Transverse colon (tissue), 4 donors: ENCODE measurements at places on chromosomes 5 and 9. TPM values are rescaled to one million over a fixed set of nuclear protein-coding genes. Genes with fewer than 3 reads are reported as not detected.

- H3K4me1 ChIP-seq: no peaks in the 10 kb centered on the region
- no peaks in the 10 kb centered on the region for H3K27me3 ChIP-seq
- H3K4me3 ChIP-seq: no peak overlapping the region
- H3K36me3 ChIP-seq: no peaks in the 10 kb centered on the region
These were observed 800.8 kb upstream of the TYRP1 start for GRCh38 chr9:11892401-11892800.

Gene PDE8B
- 0.68 TPM for total RNA-seq

DNA sequence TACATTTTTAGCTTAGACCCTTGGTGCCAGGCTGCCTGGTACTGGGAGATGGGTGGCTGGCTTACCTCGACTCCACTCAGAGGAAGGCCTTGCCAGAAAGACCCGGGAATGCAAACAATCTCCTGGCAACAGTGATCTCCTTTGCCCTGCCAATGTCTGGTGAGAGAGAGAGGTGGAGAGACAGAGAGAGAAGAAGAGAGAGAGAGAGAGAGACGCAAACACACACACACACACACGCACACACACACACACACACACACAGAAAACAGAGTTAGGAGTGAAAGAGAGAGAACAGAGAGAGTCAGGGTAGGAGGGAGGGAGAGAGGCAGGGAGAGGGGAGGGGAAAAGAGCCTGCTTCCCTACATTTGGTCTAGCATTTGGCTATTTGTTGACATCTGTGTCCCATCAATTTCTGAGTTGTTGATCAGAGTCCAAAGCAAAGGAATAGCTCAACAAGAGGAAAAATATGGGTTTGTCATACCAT lies 181.6 kb upstream of the MAP1B start:
- peaks cover 11% of the 10 kb centered on the region for H3K4me1 ChIP-seq
- H3K27ac ChIP-seq: peak overlapping the region; percentile 19
- H3K27me3 ChIP-seq: no peaks in the 10 kb centered on the region
- no peak for DNase-seq
- no peak overlapping the region for H3K4me3 ChIP-seq

Gene COL23A1
- total RNA-seq: 2.2 TPM

DNA sequence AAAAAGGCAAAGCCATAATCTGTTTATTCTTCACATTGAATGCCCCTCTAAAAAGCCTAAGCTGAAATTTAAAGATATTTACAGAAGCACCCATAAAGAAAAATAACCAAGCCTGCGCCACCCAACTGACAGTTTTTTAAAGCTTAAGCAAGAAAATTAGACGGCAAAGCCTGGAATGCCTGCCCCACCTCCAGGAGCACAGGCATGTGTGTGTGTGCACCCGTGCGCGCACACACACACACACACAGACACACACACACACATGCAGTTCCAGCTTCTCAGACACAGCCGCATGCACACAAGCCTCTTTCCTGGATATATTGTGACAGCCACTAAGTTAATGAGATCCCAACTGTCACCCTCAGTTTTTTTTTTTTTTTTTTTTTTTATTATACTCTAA lies 88.2 kb downstream of the FRMD3 start:
- no peak for DNase-seq
- H3K4me1 ChIP-seq: peaks cover 15% of the 10 kb centered on the region
- H3K27ac ChIP-seq: peak overlapping the region; percentile 41
- no peak overlapping the region for H3K4me3 ChIP-seq
- no peaks in the 10 kb centered on the region for H3K27me3 ChIP-seq
- no peaks in the 10 kb centered on the region for H3K36me3 ChIP-seq

Gene NR2F1
- total RNA-seq: 2.8 TPM

Gene ZDHHC21
- 20.6 TPM for total RNA-seq

DNA sequence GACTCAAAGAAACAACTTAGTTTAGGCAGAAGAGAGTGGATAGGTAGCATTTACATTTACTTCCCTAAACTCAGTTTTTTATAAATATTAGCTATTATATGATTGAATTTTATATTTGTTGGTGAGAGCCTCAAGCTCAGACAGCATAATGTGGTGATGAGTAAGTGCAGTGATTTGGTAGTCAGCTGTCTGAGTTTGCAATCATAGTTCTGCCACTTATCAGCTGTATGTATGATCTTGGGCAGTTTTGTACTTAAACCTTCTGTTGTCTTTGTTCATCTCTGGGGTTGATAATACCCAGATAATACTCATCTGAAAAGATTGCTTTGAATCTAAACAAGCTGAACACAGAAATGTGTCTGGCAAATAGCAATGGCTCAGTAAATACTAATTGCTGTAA lies 108.8 kb downstream of the ANXA1 start:
- no peaks in the 10 kb centered on the region for H3K27me3 ChIP-seq
- no peak for DNase-seq
- H3K36me3 ChIP-seq: no peaks in the 10 kb centered on the region
- H3K27ac ChIP-seq: no peak overlapping the region

GRCh38 chr5:142215915-142216681 lies 107.5 kb downstream of the NDFIP1 start:
- no peaks in the 10 kb centered on the region for H3K27me3 ChIP-seq
- H3K4me3 ChIP-seq: no peak overlapping the region
- no peaks in the 10 kb centered on the region for H3K36me3 ChIP-seq
- H3K4me1 ChIP-seq: peaks cover 10% of the 10 kb centered on the region
- DNase-seq: peak; percentile 47

DNA sequence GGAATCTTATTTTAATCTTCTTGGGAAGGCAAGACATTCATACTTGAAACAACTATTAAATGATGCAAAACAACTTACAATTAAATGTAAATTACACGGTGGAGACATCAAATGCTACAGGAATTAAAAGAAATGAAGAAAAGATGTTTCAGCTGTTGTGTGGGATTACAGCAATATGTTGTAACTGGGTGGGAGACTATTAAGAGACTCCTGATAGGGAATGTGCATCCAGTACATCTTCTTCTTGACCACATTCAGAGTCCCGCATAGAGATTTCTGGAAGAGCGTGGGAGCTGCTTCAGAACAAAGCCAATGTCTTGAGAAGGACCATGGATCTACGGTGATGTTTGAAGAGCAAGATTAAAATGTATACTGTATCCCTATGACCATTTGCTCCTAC lies 199.1 kb downstream of the PDE4D start:
- no peak for DNase-seq
- H3K4me1 ChIP-seq: no peaks in the 10 kb centered on the region
- H3K27me3 ChIP-seq: no peaks in the 10 kb centered on the region
- no peaks in the 10 kb centered on the region for H3K36me3 ChIP-seq
- no peak overlapping the region for H3K4me3 ChIP-seq
- no peak overlapping the region for H3K27ac ChIP-seq

- H3K36me3 ChIP-seq: no peaks in the 10 kb centered on the region
- no peak overlapping the region for H3K27ac ChIP-seq
- peaks cover 48% of the 10 kb centered on the region for H3K27me3 ChIP-seq
- DNase-seq: peak; percentile 12
These were observed 33.5 kb downstream of the TLX3 start for GRCh38 chr5:171342362-171343111.

- H3K4me1 ChIP-seq: no peaks in the 10 kb centered on the region
- no peaks in the 10 kb centered on the region for H3K36me3 ChIP-seq
- H3K27me3 ChIP-seq: no peaks in the 10 kb centered on the region
- H3K27ac ChIP-seq: no peak overlapping the region
These were observed 9.9 kb downstream of the ZDHHC12 start for GRCh38 chr9:128713941-128714573.

Gene PAEP
- total RNA-seq: not detected

- H3K4me1 ChIP-seq: no peaks in the 10 kb centered on the region
- no peak overlapping the region for H3K27ac ChIP-seq
- no peaks in the 10 kb centered on the region for H3K36me3 ChIP-seq
- no peaks in the 10 kb centered on the region for H3K27me3 ChIP-seq
These were observed 17.3 kb upstream of the ZNF474 start for GRCh38 chr5:122112063-122112462.

Gene HCN1
- not detected for total RNA-seq

DNA sequence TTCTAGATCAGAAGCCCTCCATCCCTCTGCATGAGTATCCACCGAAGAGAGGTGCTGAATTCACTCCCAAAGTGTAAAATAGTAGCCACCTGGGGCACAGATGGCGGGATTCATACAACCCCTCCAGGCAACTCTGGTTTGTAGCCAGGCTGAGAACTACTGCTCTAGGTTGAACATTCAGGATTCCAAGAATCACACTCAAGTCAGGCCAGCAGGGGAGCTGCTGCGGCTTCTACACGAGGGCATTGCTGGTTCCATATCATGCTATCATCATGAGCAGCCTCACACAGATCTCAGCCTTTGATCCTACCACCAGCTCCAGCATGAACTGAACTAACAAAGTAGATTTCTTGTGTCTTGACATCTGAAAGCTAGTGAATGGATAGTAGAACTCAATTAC lies 367.9 kb downstream of the DIRAS2 start:
- no peaks in the 10 kb centered on the region for H3K36me3 ChIP-seq
- H3K4me3 ChIP-seq: no peak overlapping the region
- H3K27ac ChIP-seq: no peak overlapping the region
- no peak for DNase-seq
- no peaks in the 10 kb centered on the region for H3K4me1 ChIP-seq
